ENCODE measurements at places on chromosomes 7 and 10.

DNA sequence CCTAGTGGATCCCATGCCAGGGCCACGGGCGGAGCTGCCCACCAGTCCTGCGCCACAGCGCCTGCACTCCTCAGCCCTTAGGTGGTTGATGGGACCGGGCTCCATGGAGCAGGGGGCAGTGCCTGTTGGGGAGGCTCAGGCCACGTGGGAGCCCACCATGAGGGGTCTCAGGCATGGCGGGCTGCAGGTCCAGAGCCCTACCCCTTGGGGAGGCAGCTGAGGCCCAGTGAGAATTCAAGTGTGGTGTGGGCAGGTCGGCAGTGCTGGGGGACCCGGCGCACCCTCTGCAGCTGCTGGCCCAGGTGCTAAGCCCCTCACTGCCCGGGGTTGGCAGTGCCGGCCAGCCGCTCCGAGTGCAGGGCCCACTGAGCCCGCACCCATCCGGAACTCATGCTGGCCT is 139.8 kb upstream of the LYZL2 start:
- no peak for DNase-seq

GRCh38 chr10:79936625-79937615 is 12.0 kb downstream of the SFTPD start:
- DNase-seq, result no peak

DNA sequence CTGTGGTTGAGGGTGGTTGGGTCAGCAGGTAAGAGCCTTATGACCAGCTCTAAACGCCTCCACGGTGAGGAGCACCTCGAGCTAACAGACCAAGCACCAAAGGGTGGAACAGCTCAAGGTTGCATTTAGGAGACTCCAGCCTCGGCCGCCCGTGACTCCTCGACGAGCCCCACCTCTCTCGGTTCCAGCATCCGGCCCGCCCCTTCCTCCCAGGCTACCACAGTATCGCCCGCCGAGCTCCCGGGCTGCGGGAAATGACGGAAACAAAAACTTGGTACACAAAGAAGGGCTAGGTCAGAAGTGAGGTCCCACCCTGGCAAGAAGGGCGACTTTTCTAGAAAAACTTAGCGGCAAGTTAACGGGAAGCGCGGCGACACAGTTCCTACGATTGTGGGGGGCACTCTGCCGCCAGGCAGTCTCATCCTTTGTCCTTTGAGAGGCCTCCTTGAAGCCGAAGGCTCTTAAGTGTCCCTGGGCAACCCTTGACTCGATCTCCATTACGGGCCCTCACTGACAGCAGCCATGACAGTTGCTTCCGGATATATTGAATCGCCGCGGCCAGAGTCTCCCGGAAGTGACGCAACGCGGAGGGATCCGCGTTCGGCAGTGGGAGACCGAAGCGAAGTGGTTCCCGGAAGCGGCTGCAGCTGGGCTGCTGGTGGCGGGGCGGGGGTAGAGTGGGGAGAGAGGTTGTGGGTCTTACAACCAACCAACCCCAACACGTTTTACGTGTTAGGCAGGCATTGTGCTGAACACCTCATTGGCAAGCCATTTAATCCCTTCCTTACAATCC is 40.2 kb upstream of the ZNF518A start:
- peak; percentile 98 for DNase-seq

GRCh38 chr7:134685250-134685649 is 38.6 kb downstream of the BPGM start:
- DNase-seq, result no peak

- DNase-seq, result no peak
Measured at GRCh38 chr10:86225103-86225782, 141.4 kb downstream of the GRID1 start.

- DNase-seq, result peak; percentile 65
Measured at GRCh38 chr10:76868098-76868977, 769.3 kb downstream of the KCNMA1 start.

DNA sequence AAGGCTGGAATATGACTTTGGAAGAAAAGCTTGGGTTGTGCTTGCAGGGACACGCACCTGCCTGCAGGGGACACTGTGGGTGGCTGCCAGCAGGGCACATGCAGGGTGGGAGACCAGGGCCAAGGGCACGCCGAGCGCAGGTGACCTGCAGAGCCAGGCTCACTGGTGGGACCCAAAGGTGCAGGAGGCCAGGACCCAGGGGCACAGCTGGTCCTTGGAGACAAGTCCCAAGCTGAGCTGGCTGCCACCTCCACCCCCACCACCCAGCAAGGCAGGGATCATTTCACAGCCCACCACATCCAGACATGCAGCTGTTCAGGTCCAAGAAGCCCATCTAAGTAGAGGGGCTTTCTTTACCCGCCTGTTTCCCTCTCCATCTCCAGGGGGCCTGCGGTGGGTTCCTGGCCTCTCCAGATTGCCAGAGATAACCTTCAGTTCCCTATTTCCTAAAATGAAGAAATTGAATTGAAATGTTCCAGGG is 13.8 kb upstream of the CLIP2 start:
- DNase-seq, result no peak

DNA sequence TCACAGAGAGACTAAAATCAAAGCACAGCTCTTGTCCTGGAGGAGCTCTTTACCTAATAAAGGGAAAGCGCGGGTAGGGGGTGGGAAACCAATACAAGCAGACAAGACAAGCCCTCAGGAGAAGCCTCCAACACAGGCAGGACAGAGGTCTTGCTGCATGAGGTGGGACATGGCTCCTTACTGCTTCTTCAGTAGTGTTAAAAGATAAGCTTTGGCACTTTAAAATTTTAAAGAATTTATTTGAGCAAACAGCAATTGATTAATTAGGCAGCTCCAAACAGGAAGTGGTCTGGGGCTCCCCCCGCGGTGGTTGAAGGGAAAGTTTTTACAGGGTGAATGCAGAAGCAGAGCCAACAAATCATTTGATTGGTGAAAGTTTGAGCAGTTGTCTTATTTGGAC is 50.3 kb upstream of the MACC1 start:
- DNase-seq, result no peak

DNA sequence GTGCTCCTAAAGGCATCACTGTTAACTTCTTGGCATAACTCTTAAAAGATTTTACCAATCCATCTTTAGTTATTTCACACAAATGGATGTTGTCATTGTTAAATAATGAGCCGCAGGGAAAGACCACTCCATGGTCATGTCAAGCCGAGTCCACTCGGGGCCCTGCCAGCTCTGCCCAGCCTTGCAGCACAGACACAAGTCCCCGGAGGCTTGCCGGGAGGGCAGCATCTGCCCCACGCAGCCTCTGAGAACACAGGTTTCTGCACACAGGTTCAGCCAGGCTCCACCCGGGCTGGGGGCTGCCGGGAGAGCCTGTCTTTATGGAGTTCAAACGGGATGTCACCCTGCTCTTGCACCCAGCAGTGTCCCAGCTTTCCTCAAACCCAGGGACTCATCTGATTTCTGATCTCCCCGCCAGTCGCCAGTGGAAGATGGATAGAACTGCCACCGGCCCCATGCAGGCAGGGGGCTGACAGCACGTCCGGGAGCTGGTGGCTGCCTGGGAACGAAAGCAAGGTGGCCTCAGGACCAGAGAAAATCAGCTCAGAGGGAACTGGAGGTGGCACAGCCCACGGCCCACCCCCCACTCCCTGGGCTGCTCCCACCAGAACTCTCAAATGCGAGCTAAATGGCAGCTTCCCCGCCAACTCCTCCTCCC is 156.2 kb downstream of the TCERG1L start:
- DNase-seq, result no peak

- peak; percentile 99 for DNase-seq
Measured at GRCh38 chr7:100489824-100490223, 6.1 kb downstream of the NYAP1 start.

GRCh38 chr10:96524741-96525140 is 11.0 kb upstream of the TLL2 start:
- DNase-seq, result no peak

- no peak for DNase-seq
Measured at GRCh38 chr10:88256013-88256680, 327.0 kb downstream of the RNLS start.

GRCh38 chr7:131071786-131072504 is 255.7 kb upstream of the MKLN1 start:
- no peak for DNase-seq

DNA sequence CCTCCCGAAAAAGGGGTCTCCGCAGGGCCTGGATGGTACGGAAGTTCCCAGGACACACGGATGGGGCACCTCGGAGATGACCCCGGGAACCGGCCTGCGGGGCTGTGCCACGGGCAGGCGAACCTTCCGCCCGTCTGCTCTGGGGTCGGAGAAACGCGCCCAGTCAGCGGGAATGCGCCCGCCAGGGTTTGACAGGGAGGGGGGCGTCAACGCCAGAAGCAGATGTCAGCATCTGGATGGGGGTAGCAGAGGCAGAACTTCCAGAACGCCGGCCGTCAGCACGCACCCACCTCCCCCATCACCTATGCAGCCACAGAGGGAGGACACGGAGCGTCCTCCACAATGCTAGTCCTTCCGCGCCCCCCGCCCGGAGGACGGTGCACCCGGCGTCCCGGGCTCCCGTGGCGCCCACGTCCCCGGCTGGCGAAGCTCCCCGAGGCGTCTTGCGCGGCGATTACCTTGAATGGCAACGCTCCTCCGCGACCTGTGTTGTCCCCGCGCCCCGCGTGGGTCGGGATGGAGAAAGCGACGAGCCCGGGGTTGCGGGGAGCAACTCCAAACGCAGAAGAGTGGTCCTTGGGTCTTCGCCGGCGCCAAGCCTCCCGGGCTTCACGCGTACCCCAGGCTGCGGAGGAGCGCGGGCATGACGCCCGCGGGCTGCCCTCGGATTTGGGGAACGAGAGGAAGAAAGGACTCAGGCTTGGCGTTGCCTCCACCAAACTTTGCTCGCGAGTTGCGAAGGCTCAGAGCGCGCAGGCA is 561 bp downstream of the FGFR2 start:
- peak; percentile 76 for DNase-seq

GRCh38 chr7:98617051-98617959 is at the start of gene NPTX2:
Gene NPTX2 (plus strand): TSS chr7:98617285. CDS start chr7:98617462, 177 bp downstream.
- peak; percentile 91 for DNase-seq

GRCh38 chr7:20598459-20599309 is 16.8 kb upstream of the ABCB5 start:
- DNase-seq, result peak; percentile 87

DNA sequence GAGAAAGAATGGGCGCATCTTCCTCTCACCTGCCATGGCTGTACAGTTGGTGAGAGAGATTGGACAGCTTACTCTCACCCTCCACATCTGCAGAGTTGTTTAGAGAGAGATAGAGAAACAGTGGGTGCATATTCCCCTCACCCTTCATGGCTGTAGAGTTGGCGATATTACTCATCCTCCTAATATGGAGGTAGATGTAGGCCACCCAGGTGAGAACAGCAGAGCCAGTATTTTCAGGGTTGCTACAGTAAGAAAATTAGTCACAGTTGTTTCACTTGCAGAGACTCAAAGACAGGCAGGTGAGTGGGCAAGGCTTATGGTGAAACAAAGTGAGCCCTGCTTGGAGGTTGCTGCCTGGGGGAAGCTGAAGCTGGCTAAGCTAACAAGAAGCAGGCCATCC is 65.0 kb upstream of the PFKP start:
- DNase-seq, result no peak

- DNase-seq, result no peak
Measured at GRCh38 chr10:86346799-86347665, 19.6 kb downstream of the GRID1 start.

GRCh38 chr10:110512461-110513187 is 14.9 kb downstream of the DUSP5 start:
- no peak for DNase-seq

GRCh38 chr10:72025400-72025799 is 61.2 kb downstream of the CHST3 start:
- no peak for DNase-seq

- DNase-seq, result no peak
Measured at GRCh38 chr10:11698691-11699549, 43.3 kb upstream of the ECHDC3 start.

DNA sequence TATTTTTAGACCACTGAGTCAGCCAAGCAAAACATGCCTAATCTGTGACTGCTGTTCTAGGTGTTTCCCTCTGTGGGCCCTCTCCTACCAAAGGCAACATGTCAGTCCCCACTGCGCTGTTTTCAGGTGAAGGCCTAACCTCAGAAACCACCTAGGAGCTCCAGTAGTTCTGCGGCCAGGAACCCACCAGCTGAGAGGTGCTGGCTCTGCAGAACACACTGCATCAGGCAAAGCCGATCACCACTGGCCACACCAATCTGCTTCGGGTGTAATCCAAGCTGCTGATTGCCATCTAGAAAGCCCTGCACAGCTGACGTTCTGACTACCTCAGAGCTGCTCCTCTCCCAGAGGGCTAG is 14.9 kb downstream of the CAMK2G start:
- DNase-seq, result no peak

DNA sequence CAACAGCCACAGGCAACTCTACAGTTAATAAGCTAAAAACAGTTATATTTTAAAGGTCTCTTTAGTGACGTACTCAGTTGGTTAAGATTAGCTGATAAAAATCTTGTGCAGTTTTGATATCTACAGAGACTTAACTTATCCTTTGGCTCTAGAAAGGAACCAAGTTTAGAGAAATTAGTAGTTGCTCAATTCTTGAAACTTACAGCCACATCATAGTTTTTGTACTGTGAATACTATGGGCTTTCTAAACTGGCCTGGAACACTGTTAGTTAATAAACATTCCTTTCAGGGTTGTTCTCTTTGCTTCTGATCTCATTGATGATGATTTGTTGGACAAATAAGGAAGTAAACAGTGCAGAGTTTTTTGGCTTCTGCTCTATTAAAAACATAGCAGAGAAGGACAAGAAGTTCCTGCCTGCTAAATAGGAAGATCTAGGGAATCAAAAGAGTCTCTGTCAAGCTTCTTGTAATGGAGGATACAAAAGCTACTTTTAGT is 73.1 kb downstream of the MKLN1 start:
- DNase-seq, result no peak

DNA sequence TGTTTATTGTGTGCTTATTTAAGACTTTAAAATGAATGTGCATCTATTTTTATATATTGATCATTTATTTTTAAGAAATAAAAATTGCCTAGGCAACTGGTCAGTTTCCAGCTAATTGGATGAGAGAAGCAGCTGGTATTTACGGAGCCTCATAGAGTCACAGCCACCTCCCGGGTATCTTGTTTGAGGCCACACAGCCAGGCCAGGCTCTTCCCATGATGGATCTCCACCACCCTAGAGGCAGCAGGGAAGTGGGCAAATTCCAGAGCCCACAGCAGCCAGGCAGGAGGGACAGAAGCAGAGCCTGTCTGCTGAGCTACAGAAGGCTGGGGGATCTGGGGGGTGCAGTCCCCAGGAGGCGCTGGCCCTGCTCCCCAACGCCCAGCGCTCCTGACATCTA is 61.6 kb downstream of the CLEC2L start:
- no peak for DNase-seq

DNA sequence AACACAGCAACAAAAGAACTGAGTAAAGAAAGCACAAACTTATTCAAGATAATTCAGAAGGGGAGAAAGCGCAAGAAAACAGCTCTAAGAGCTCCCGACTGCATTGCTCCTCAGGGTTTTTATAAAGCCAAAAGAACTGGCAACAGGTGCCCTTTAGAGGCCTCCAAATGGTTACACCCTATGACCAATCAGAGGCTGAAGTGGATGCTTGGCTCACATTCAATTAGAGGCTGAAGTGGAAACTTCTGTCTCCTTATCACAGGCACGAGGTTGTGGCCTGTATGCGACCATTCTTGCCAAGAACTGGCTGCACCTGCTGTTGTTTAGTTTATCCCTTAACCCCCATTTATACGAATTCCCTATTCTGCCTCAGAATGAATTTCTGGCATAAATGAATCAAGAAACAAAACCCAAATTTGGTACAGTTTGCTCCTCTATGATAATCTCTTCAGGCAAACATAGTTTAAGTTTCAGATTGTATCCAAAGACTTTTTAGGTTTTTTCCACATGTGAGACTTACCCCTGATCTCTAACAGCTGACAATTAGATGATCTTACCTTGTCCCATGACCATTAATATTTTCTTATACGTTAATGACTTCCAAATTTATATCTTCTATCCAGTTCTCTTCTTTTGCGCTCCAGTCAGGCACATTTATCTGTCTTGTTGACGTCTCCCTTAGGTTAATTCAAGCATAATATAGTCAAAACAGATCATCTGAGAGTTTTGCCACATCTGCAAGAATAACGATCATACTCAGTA is 504.8 kb downstream of the NXPH1 start:
- no peak for DNase-seq
